A549 treated with Hydrocortisone at 1 μM for 4 hours (cell line): ENCODE measurements at places on chromosomes 7 and 10. TPM values are rescaled to one million over a fixed set of nuclear protein-coding genes. Genes with fewer than 3 reads are reported as not detected.

Gene ZNF804B
- total RNA-seq, result not detected in 5 replicates

Gene UPK3BL2
- 1.3 to 3.2 TPM (median 2.4 TPM) in 5 replicates for total RNA-seq

Gene TRIM50
- total RNA-seq, result not detected in 5 replicates

Gene STEAP2
- total RNA-seq, result 3.0 to 4.9 TPM (median 4.4 TPM) in 5 replicates

Gene MYOF
- 177 to 295 TPM (median 215 TPM) in 5 replicates for total RNA-seq

Gene LRRC18
- total RNA-seq, result not detected in 5 replicates

Gene VWC2
- total RNA-seq, result not detected in 5 replicates

Gene SPOCK2
- total RNA-seq, result 0.29 to 0.53 TPM (median 0.37 TPM) in 5 replicates

Gene HOXA3
- 3.7 to 6.1 TPM (median 5.6 TPM) in 5 replicates for total RNA-seq

Gene C10orf67
- total RNA-seq, result 0.03 to 0.09 TPM (median 0.07 TPM) in 3 of 5 replicates, not detected in the others

Gene NUTM2B
- 0.17 to 0.52 TPM (median 0.36 TPM) in 5 replicates for total RNA-seq

Gene CFAP46
- total RNA-seq, result 0.92 to 1.5 TPM (median 1.4 TPM) in 5 replicates

Gene HOGA1
- 1.9 to 2.8 TPM (median 2.4 TPM) in 5 replicates for total RNA-seq

Gene FAM237B
- total RNA-seq, result 0.02 to 0.06 TPM (median 0.03 TPM) in 4 of 5 replicates, not detected in the other

Gene SPDYE5
- not detected in 5 replicates for total RNA-seq

Gene LIPJ
- not detected in 5 replicates for total RNA-seq

Gene HUS1
- 13.3 to 20.5 TPM (median 17.7 TPM) in 5 replicates for total RNA-seq

Gene GRM3
- not detected in 5 replicates for total RNA-seq

Gene ZNF425
- total RNA-seq, result 1.1 to 1.7 TPM (median 1.4 TPM) in 5 replicates

Gene RASSF4
- total RNA-seq, result 2.7 to 4.7 TPM (median 4.0 TPM) in 5 replicates

Gene CALHM1
- not detected in 5 replicates for total RNA-seq

Gene CYP2C9
- total RNA-seq, result 0.06 to 0.14 TPM (median 0.08 TPM) in 3 of 5 replicates, not detected in the others

Gene DLX5
- total RNA-seq, result not detected in 5 replicates

Gene PURB
- total RNA-seq, result 11.5 to 14.9 TPM (median 13.1 TPM) in 5 replicates

Gene NKX1-2
- 0.03 TPM in 4 of 5 replicates, not detected in the other for total RNA-seq

Gene FRG2B
- 0.08 to 0.14 TPM (median 0.10 TPM) in 4 of 5 replicates, not detected in the other for total RNA-seq

Gene CCL24
- not detected in 5 replicates for total RNA-seq

Gene PTPRZ1
- total RNA-seq, result not detected in 5 replicates

Gene DYDC2
- total RNA-seq, result 0.14 TPM in 1 of 5 replicates, not detected in the others

Gene GALNT17
- not detected in 5 replicates for total RNA-seq

Gene PI4K2A
- 22.0 to 24.9 TPM (median 23.7 TPM) in 5 replicates for total RNA-seq

Gene ITIH5
- 0.02 to 0.20 TPM (median 0.13 TPM) in 5 replicates for total RNA-seq

Gene TET1
- 0.43 to 0.90 TPM (median 0.55 TPM) in 5 replicates for total RNA-seq

Gene CRCP
- 23.6 to 39.0 TPM (median 26.2 TPM) in 5 replicates for total RNA-seq
